ENCODE measurements at places on chromosomes 16 and 17. TPM values are rescaled to one million over a fixed set of nuclear protein-coding genes. Genes with fewer than 3 reads are reported as not detected.

The ZNF385C gene
- total RNA-seq = 0.39 TPM

The KCNH6 gene
- total RNA-seq = not detected

The SLC2A4 gene
- total RNA-seq = 147 TPM

The SLC16A13 gene
- 0.98 TPM for total RNA-seq

The RIPOR1 gene
- 71.6 TPM for total RNA-seq

The KAT2A gene
- total RNA-seq = 31.1 TPM

The SLC35G6 gene
- total RNA-seq = not detected

The SLC12A3 gene
- total RNA-seq = not detected

The RUNDC1 gene
- total RNA-seq = 14.2 TPM

The DRC3 gene
- 4.2 TPM for total RNA-seq

The INTS2 gene
- 10.6 TPM for total RNA-seq

The DPEP3 gene
- total RNA-seq = 0.17 TPM

The NOXO1 gene
- not detected for total RNA-seq

The RAI1 gene
- total RNA-seq = 18.7 TPM

The CHAD gene
- not detected for total RNA-seq

The KREMEN2 gene
- 0.13 TPM for total RNA-seq

The WBP2 gene
- total RNA-seq = 48.2 TPM

The PIGL gene
- total RNA-seq = 21.7 TPM

The TPSG1 gene
- total RNA-seq = 0.50 TPM

The ERI2 gene
- 21.2 TPM for total RNA-seq

The PLCD3 gene
- 76.2 TPM for total RNA-seq

The TLCD2 gene
- total RNA-seq = 4.8 TPM

The KRTAP2-1 gene
- total RNA-seq = not detected
